CMK (cell line): ENCODE measurements at places on chromosomes 5 and 9.

DNA sequence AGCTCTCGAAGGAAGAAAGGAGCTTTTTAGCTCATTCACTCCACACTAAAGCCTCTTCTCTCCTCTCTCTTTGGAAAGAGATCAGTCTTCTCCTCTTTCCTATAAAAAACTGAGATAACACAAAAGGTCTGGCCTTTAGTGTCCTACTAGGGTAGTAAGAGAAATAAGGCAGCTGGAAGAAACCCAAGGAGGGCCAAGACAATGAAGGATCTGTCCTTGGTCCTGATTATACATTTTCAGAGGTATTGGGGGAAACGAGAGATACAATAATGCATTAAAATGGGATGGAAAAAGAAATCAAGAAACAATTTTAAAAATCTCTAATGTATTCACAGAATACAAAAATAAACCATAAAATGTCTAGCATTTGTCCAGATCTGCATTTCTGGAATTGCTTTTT is 184.0 kb downstream of the SLF1 start:
- no peak for DNase-seq

DNA sequence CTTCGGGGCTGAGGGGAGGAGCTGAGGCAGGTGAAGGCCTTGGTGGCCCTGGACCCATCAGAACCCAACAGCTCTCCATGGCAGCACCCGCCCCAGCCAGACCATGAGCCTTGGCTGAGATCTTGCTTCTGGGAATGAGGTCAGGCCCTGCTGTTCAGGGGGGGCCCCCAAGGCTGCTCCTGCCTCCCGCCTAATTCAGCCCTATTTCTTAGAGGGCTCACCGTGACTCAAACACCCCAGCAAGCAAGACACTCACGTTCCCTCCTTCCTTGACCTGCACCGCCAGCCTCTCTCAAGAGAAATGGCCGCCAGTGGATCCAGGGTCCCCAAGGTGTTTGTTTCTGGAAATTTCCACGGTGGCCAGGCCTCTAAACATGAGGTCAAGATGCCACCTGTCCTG is 61.4 kb upstream of the PPP1R26 start:
- DNase-seq, result no peak

DNA sequence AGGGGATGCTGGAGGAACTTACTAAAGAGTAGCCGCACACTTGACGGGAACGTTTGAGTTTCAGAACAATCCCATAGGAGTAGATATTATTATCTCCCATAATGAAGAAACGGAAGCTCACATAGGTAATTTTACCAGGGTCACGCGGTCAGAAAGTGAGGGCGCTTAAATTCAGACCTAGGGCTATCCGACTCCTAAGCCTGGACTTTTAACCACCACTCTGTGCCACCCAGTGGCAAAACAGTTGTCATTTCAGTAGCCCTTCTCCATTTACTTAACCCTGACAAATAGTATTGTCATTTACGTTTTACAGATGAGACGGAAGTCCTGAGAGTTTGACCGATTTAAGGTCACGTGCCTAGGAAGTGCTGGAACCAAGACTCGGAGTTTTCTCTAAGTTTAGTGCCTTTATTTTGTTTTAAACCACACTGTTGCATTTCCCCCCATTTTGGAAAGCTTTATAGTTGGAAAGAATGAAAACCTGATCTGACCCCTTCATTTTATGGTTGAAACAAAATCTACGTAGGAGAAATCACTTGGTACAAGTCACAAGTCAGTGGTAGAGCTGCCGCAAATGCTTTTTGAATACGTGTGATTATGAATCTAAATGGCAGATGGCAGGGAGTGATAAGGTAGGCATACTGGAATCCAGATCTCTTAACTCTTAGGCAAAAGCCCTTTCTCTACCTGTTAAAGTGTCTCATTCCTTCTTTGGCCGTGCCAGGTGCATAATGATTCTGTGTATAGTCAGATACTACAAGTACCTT is 650 bp downstream of the MRRF start:
- DNase-seq, result peak; percentile 49

DNA sequence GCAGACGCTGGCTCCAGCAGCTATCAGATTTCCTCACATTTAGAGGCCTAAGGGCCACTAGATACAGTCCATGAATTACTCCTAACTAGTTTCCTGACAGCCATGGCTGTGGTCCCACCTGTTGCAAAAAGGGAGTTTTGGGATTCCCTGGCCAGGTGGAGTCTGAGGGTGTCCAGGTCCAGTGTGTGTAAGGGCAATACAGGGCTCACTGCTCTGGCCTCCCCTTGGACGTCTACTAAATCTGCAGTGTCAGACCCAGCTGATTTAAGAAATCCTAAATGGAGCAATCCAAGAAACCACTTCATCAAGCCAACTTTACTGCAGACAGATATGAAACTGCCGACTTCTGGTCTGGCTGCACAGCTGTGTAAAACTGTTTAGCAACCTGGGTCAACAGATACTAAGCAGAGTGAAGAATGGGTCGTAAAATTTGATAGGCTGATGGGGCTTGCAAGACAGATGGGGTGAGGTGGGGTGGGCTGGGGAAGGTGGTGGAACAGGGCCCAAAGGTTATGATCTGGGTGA is 116.4 kb downstream of the GADD45G start:
- no peak for DNase-seq

- DNase-seq, result no peak
Measured at GRCh38 chr5:175059687-175060211, 335.4 kb downstream of the MSX2 start.

GRCh38 chr5:32307769-32308194 is 5.0 kb downstream of the MTMR12 start:
- no peak for DNase-seq

- DNase-seq, result no peak
Measured at GRCh38 chr5:10729320-10730042, 31.6 kb downstream of the DAP start.

- DNase-seq, result peak; percentile 20
Measured at GRCh38 chr5:59132131-59132530, 549.3 kb downstream of the RAB3C start.

- no peak for DNase-seq
Measured at GRCh38 chr5:33936381-33937016, at the start of gene RXFP3. Gene RXFP3 (plus strand): TSS chr5:33936386. CDS start chr5:33936741, 355 bp downstream.

DNA sequence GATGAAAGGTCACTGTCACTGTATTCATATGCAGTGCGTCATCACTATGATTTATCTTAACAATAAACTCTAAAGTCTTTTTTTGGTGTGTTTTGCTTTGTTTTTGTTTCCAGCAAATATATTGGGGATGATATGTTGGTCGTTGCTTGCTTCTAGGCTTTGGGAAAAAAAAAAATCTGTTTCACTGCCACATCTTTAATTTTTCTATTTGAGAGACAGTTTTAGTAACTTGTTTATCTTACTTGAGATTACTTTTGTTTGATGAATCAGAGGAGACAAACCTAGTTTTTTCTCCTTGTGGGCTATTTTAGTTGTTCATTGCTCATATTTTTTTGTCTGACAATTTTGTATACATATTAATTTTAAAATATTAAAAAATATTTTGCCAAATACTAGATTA is 19.4 kb downstream of the CWC27 start:
- no peak for DNase-seq

GRCh38 chr5:169022718-169023117 is 278.2 kb downstream of the SLIT3 start:
- no peak for DNase-seq

DNA sequence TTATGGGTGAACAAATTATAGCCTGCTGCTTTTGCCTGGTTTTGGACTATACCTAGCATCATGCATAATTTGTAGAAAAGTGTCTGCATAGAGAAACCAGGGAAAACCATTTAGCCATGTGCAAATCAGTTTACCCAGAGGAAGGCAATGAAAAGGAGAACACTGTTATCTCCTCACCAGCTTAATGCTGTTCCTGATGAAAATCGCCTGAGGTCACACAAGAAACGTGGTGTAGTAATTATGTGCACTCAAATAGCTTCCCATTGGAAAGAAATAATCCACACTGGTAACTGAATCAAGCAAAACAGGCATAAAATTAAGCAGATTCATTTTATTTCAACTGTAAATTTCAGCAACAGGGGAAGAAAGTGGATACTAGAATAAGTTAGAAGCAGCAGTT is 51.7 kb upstream of the FAM240B start:
- DNase-seq, result no peak

DNA sequence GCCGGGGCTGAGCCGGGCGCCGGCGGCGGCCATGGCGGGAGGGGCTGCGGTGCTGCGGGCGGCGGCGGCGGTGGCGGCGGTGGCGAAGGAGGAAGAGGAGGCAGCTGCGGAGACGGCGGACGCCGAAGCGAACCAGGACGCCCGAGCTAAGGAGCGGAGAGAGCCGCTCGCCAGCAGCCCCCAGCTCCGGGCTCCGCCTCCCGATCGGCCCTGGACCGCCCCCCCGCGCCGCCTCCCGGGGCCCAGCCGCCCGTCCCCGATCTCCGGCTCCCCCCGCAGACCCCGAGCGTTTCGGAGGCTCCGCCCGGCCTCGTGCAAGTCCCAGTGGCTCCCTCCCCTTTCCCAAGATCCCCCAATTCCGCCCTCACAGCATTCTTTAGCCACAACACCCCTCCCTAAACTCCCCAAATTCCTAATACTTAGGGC is at the start of gene ASTN2:
Gene ASTN2, minus strand, starts transcription at position 152 of the 426 bp plus-strand sequence. Its CDS starts 119 bp downstream, at position 33.
- DNase-seq, result no peak

DNA sequence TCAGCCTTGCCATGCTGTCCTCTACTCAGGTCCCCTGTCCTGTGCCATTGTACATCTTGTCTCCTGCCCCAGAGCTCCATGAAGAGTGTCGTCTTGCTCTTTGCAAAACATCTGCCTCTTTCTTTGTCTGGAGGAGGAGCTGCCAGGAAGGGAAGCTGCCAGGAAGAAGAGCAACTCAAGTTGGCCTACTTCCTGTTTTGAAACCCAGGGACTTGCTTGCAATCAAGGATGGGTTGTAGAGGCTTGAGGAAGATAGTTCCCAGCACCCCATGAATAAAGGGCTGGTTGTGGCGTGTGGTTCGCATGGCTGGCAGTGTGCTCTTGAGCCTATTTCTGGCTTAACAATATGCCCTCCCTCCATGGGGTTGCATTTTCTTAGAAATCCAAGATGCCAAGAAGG is 53.0 kb upstream of the CPEB4 start:
- DNase-seq, result no peak

- DNase-seq, result no peak
Measured at GRCh38 chr9:127241354-127241753, 23.2 kb upstream of the GARNL3 start.

DNA sequence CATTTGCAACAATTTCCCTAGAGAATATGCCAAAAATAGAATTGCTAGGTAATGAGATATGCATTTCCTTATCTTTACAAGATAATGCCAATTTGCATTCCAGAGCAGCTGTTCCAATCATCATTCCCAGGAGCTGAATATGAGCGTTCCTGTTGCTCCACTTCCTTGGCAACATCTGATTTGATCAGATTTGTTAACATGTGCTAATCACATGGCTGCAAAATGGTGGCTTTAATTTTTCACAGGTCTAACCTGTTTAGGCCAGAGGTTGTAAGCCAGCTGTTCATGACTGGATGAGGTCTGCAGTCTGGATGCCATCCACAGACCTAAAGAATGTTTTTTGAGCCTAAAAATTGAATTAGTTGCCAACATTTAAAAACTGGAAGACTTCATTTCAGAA is 220.7 kb upstream of the IL12B start:
- no peak for DNase-seq

- DNase-seq, result no peak
Measured at GRCh38 chr9:35294556-35294955, 132.7 kb downstream of the UNC13B start.

DNA sequence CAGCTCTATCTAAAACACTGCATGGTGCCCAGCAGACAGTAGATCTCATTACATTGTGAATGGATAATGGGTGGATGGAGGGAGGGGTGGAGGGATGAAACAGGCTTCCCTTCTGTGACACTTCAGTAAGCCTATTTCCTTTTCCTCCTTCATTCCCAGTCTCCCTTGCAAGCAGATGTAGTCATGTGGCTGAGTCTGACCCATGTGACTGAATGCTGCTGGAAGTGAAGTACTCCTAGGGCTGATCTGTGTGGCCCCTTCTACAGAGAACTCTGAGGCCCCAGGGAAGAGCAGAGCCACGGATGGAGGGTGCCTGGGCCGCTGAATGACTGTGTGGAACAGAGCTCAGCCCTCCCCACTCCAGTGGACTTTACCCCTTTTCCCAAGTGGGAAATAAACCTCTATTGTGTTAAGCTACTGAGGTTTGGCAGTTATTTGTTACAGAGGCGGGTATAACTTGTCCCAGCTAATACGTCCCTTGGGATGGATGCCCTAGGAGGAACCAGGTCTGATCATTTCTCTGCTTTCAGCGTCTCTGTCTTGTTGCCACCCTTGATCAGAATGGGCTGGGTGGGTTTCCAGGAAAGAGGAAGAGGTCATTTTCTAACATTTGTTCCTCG is 176.1 kb upstream of the MVB12B start:
- no peak for DNase-seq

- DNase-seq, result no peak
Measured at GRCh38 chr5:116273448-116274242, 188.8 kb downstream of the COMMD10 start.

- DNase-seq, result no peak
Measured at GRCh38 chr9:6922124-6922676, 164.4 kb downstream of the KDM4C start.

GRCh38 chr5:178115814-178116142 is 2.4 kb downstream of the N4BP3 start:
- DNase-seq, result no peak

- no peak for DNase-seq
Measured at GRCh38 chr9:93258419-93258817, 74.5 kb downstream of the WNK2 start.

- DNase-seq, result no peak
Measured at GRCh38 chr5:61162832-61163567, 732 bp upstream of the SMIM15 start.

- no peak for DNase-seq
Measured at GRCh38 chr9:14438232-14439021, 124.5 kb upstream of the NFIB start.

- no peak for DNase-seq
Measured at GRCh38 chr9:104774831-104775573, 11.1 kb downstream of the NIPSNAP3B start.
